ENCODE measurements at places on chromosomes 16 and 17. TPM values are rescaled to one million over a fixed set of nuclear protein-coding genes. Genes with fewer than 3 reads are reported as not detected.

Gene KRTAP4-9
- not detected for total RNA-seq

Gene E2F4
- 93.3 TPM for total RNA-seq

Gene SYNGR3
- total RNA-seq: 9.5 TPM

Gene NUPR1
- 11.2 TPM for total RNA-seq

Gene CENPX
- 188 TPM for total RNA-seq

Gene MMP28
- 7.9 TPM for total RNA-seq

Gene SEPTIN1
- 1.9 TPM for total RNA-seq

Gene PRDM7
- not detected for total RNA-seq

Gene PERCC1
- total RNA-seq: not detected

Gene TTYH2
- 2.1 TPM for total RNA-seq

Gene TSC2
- 38.0 TPM for total RNA-seq
